Fibroblast of lung (primary cell): ENCODE measurements at places on chromosomes 11 and 22. TPM values are rescaled to one million over a fixed set of nuclear protein-coding genes. Genes with fewer than 3 reads are reported as not detected.

GRCh38 chr22:24843048-24843447 lies 37.0 kb downstream of the SGSM1 start:
- DNase-seq = no peak

- DNase-seq = peak; percentile 87
These were observed 77.4 kb upstream of the WNT7B start for GRCh38 chr22:46054091-46055073.

UPK3A gene
- total RNA-seq = not detected in 2 replicates

CHRM1 gene
- total RNA-seq = not detected in 2 replicates

DNA sequence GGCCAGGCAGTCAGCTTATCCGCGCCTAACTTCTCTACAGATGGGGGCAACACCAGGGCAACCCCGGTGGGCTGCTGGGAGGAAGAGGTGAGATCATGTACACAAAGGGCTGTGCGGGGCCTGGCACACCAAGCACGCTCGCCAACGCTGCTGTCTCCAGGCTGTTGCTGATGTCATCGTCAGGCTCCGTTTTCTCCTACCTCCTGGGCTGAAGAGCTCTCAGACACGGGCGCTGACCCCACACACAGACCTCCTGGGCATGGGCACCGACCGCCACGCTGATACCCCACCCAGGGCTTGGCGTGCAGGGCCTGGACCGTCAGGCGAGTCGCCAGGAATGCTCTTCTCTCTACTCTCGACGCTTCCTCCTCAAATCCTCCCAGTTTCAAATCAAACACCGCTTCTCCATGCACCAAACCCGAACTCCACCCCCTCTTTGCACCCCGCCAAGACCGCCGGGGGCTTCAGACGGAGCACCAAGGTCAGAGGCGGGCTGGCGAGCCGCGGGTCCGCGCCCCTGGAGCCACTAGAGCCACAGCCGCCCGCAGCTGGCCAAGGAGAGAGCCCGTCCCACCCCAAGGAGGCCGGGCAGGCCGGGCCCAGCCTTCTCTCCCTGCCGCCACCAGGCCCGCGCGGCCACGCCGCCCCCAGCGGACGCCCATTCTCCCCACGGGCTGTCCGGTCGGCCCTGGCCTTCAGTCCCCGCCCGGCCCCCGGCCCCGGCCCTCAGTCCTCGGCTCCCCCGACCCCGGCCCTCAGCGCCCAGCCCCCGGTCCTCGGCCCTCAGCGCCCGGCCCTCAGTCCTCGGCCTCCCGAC lies 772 bp downstream of the SBF1 start:
- DNase-seq = peak; percentile 60

PHLDA2 gene
- 4.1 and 6.8 TPM in 2 replicates for total RNA-seq

DNA sequence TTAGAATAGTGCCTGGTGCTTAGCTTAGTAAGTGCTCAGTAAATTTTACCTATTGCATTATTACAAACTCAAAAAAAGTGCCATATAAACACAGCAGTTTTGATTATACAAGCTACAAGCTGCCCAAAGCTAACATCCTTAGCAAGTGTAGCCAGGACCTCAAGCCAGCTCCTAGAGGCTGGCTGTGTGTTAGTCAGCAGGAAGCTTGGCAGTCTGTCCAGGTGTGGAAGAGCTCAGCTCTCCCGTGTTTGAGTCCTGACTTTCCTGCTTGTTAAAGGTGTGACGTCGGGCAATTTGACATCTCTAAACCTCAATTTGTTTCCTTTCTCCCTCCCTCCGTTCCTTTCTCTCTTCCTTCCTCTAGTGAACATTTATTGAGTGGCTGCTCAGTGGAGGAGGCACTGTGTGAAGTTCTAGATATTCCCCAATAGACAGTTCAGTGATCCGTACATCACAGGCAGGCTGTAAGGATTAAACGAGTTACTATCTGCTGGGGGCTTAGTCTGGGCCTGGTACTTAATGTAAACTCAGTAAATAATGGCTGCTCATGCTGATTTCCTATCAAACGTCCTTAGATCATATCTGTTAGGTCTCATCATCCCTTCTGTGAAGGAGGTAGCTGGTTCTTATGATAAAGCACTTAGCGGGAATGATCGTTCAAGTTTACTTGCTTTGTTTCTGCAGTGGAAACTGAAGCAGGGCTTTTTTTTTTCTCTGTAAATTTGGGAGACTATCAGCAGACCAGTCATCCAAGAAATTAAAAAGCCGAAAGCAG lies 68.7 kb downstream of the PRR5L start:
- DNase-seq = peak; percentile 72

GRCh38 chr11:15223318-15223717 lies 108.6 kb downstream of the INSC start:
- DNase-seq = peak; percentile 62

DNA sequence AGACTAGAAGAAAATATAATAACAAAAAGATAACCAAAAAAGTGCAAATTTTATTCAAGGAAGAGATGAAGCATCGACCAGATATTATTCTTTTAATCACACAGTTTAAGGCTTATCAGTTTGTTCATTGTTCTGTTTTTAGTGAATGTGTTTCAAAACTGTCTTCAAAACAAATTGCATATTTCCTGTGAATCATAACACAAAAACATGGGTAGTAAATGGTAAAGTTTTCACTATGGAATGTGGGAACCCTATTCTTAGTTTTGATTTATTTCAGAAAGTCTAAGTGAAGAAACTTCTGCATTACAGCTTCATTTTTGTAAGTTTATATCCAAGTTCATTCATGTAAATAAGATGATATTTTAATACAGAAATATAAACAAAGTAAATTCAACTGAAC lies 207.6 kb upstream of the LUZP2 start:
- no peak for DNase-seq

DNA sequence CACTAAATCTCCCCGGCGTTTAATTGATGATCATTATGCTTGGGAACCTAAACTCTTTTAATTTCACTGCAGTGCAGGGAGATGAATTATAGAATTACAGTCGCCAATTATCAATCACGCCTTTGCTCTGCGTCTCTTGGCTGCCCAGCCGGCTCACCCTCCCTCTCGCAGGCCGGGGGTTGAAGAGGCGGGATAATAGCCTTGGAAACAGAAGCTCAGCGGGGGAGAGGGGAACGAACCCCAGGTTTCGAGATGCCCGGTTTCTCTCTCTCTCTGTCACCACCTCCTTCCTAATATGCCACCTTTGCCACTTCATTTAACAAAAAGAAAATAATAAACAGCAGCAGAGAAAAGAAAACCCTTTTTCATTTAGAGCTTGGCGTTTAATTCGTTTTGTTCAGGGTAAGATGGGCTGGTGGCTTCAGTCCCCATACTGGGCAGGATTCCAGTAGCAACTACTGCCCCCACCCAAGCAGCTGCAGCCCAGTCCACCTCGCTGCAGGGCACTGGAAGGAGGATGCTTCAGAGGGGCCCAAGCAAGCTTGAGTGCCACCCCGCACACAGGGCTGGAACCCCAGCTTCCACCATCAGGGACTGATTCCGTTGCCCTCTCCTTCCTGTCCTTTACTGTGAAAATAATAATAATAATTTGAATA lies 271.7 kb downstream of the BUD13 start:
- no peak for DNase-seq

GRCh38 chr11:47982616-47983015 lies 2.3 kb downstream of the PTPRJ start:
- no peak for DNase-seq

DNA sequence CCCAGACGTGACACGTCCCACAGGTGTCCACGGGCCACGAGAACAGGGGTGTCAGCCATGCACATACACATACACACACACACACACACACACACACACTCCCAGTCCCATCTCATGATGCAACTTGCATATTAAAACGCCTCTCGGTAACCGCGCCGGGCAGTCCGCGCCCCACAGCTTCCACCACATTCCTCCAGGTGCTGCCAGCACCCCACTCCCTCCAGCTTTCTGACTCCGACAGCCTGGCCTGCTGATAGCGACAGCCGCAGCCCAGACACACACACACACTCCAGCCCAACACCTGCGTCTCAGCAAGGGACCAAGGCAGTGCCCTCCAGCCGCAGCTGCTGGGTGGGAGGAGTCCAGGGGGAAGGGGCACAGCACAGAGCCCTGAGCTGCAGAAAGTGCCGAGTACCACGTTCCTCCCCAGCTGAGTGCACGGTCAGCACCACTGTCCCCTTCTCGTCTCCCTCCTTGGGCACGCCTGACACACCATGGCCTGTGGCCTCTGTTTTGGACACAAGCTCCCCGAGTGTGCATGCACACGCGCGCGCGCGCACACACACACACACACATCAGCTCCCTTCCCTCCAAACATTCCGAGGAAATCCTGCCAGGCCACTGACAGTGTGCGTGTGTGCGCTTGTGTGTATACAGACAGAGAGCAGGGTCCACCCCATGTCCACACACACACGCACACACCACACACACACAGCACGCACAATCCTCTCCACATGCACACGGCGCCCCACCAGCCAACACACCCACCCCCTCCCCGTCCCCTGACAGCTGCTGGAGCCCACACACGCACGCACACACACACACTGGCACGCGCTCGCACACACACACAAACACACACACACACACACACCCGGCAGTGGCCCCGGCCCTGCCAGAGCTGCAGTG lies 1.2 kb downstream of the ELFN2 start:
- DNase-seq = peak; percentile 31

HBG1 gene
- not detected in 2 replicates for total RNA-seq

- no peak for DNase-seq
These were observed 1.5 kb downstream of the APOL6 start for GRCh38 chr22:35649636-35650250.

MED17 gene
- 22.3 and 24.1 TPM in 2 replicates for total RNA-seq

GRCh38 chr22:44396021-44396726 lies 83.4 kb upstream of the SHISAL1 start:
- DNase-seq = no peak

DNA sequence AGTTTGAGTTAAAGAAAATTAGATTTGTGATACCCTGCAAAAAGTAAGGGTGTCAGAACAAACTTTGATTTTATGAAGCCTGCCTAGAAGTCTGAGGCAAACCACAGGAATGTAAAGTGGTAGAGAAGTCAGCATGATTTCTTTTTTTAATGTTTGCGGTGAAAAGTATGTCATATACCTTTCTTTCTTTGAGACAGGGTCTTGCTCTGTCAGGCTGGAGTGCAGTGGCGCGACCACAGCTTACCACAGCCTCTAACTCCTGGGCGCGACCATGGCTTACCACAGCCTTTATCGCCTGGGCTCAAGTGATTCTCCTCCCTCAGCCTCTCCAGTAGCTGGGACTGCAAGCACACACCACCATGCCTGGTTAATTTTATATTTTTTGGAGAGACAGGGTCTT lies 4.7 kb downstream of the API5 start:
- DNase-seq = no peak

CASP5 gene
- total RNA-seq = 0.17 and 0.26 TPM in 2 replicates

- DNase-seq = no peak
These were observed 5.6 kb downstream of the TBX1 start for GRCh38 chr22:19766240-19766510.

GRCh38 chr11:65398362-65398910 lies 12.0 kb downstream of the FRMD8 start:
- DNase-seq = no peak

ZNRD2 gene
- total RNA-seq = 25.8 and 30.8 TPM in 2 replicates

OR5B17 gene
- total RNA-seq = not detected in 2 replicates

DNA sequence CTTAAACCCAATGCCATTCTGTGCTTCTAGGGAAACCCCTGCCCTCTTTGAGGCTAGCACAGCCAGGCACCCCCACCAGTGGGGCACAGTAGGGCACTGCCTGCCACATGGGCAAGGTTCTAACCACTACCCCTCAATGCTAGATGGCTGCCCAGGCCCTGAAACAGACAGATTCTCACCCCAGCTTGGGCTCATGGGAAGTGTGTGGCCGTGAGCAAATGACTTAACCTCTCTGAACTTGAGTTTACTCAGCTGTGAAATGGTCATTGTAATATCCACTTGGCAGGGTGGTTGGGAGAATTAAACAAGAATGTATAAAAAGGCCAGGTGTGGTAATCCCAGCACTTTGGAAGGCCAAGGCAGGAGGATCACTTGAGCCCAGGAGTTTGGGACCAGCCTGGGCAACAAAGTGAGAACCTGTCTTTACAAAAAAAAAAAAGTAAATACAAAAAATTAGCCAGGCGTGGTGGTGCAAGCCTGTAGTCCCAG lies 22.4 kb downstream of the C22orf23 start:
- no peak for DNase-seq
